Stimulated activated CD8-positive, alpha-beta memory T cell treated with anti-CD3 and anti-CD28 coated beads, Interleukin-4, amount 100 ng/mL, for 1 hour (primary cell): ENCODE measurements at places on chromosomes 3 and 15.

GRCh38 chr3:44227632-44228031 is 14.1 kb upstream of the TOPAZ1 start:
- DNase-seq: no peak

DNA sequence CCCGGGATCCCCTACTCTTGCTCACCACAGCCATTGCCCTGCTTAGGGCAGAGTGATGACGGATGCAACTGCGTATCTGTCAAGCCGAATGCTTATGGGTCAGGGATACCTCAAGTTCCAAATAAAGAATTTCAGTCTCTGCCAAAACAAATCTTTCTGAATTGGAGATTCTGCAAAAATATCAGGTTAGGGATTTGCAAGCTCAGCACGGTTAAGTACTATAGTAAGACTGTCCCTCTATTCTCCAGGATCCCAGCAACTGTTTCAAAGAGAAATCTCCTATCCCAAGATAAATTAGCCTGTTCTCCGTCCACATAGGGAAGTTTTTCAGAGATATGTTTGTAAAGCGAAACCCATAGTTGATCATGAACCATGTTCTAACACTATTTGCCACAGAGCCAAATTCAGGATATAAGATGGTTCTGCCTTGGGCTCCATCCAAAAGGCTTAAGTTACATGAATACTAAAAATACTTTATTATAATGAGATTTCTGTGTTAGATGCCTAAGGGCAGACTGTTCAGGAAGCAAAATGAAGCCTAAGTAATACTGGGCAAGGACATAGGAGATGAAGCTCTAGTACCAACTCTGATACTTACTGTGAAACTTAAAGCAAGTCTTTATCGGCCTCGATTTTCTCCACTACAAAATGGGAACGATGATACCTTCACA is 100.1 kb upstream of the LPP start:
- no peak for DNase-seq

DNA sequence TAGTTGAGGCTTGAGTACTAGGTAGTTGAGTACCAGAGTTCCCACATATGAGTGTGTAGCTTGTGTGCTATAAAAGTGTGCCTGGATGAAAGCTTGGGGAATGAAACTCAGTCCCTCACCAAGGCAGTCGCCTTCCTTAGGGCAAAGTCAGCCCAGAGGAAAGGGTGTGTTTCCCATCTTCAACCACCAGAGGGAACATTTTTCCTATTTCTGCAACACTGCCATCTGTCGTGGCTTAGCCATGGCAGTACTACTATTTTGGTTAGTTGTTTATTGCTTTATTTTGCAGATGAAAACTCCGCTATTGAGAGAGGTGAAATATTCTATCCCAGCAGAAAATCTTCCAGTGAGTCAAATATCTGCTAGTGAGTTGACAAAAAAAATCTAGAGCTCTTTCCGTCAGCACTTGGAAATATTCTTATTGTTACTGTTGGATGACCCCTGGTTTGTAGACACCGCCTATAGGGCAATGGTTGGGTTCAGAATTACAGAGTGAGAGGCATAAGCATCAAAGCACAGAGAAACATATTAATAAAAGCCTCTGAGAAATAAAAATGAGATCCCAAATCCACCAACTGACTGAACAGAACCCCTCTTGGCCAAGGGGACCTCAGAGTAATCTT is 239.9 kb downstream of the CPNE4 start:
- no peak for DNase-seq

DNA sequence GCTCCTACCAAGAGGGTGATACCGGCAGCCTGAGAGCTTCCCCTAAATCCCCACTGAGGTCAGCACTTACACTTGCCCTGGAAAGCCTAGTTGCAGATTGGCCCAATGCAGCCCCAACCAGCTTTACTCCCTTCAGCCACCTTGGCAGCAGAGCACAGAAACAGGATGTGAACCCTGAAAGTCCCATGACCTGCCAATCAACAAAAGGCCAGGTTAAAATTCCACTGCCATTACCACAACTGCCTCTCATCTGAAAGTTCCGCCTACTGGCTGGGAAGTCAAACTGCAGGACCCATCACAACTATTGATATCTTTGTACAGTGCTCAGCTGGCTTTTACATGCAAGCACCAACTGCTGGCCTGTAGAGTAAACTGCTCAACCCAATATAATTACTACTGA is 156.2 kb downstream of the ZMAT3 start:
- DNase-seq: no peak

- DNase-seq: no peak
These were observed 15.3 kb upstream of the XXYLT1 start for GRCh38 chr3:195286115-195286872.

- DNase-seq: no peak
These were observed 337.2 kb downstream of the SATB1 start for GRCh38 chr3:18087988-18088387.

GRCh38 chr3:67529337-67529736 is 125.1 kb downstream of the SUCLG2 start:
- DNase-seq: no peak

DNA sequence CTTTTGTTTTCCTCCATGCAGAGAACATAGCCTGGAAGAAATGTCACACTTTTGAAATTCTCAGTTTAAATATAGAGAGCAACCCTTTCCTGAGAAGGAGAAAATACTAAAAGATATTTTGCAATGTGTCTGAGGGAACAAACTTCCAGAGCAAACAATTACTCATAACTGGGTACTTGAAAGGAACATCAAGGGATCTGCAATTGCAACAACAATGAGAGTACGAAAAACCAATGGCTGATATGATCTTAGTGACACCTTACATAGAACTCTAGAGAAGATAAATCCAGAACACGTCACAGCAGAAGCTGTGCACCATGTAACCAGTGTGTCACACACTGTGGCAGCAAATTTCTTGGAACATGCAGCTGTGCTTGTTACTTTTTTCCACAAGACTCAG is 14.6 kb upstream of the ARPP21 start:
- no peak for DNase-seq

DNA sequence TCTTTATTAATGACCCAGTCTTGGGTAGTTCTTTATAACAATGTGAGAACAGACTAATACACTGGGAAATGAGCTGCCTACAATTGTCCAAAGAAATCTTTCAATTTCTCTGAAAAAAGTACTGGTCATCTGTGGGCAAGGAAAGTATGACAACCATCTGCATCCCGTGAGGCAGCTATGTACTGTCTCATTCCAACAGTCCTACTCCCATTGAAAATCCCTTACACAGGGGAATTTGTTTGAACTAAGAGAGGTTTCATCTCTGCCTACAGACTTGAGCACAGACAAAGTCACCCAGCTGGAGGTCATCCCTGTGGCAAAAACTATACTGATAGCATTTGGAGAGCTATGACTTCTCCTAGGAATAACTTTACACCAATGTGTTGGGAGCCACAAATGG is 27.1 kb downstream of the SHC4 start:
- no peak for DNase-seq

DNA sequence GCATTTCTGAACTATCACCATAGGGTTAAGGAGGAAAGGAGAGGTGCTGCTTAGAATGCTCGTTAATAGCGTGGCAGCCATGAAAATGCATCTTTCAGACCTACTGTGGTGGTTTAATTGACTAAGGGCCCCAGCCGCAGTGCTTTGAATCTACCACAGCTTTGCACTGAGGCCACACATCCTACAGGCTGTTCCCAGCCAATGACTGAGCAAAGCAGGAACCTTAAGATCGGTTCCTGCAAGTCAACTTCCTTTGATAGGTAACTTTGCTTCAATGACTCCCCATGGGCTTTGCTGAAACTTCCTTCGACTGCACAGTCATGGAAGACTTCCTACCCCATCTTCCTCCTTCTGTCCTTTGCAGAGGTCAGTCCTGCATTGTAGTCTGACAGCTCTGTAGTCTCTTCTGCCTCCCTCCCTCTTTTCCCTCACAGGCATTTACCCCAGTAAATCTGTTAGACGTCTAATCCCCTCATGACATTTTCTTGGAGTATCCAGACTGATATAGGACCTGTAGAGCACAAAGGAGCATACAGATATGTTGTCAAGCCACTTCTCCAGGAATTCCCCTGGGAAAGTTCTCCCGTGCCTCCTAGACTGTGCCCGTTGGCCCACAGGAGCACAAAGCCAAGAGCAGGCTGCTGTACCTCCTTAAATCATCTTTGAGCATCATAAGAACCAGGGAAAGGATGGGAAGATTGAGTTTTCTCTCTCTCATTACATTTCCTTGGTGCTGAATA is 2.6 kb upstream of the BCL2A1 start:
- DNase-seq: no peak

DNA sequence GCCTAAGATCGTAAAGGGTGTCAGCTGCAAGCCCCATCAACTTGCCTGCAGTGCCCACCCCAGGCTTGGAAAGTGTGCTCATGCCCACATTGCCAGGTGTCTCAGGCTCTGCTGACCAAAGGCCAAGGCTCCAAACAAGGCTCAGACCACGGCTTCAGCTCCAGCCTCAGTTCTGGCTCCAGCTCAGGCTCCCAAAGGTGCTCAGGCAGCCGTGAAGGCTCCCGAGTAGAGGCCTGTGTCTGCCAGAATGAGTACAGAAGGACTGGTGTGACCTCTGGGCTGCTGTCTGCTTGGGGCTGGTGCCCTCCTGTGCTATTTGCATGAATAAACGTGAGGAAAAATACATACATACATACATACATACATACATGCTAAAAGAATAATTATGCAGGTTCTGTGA is 27.9 kb upstream of the UACA start:
- no peak for DNase-seq

- no peak for DNase-seq
These were observed 35.0 kb upstream of the VGLL3 start for GRCh38 chr3:87025661-87026645.

DNA sequence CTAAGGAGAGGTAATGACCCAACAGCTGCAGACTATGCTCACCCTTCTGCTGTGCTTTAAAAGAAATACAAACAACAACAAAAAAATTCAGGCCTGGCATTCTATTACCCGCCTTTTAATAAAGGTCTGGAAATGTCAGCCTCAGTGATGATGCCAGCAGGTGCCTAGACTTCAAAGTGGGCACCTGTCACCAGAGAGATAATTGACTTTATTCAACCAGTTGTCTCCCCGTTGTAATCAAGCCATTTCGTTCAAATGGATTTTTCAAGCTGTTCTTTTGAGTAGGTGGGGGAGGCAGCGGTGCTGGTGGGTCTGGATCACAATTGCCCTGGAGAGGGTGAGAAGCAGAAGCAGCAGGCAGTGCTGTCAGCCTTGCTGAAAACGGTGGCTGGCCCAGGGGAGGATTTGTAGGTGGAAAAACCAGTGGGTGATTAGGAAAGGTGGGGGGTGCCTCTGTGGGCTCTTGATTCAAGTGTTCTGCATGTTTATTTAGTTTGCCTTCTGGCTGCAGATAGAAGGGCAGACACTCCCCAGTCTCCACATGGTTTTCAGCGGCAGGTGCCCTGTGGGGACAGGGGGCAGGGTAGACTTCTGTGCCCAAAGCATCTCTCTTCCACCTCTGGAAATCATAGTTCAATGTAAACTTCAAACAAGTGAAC is 300.2 kb upstream of the SLCO3A1 start:
- DNase-seq: no peak

- DNase-seq: no peak
These were observed 6.6 kb upstream of the MNS1 start for GRCh38 chr15:56471440-56472069.

DNA sequence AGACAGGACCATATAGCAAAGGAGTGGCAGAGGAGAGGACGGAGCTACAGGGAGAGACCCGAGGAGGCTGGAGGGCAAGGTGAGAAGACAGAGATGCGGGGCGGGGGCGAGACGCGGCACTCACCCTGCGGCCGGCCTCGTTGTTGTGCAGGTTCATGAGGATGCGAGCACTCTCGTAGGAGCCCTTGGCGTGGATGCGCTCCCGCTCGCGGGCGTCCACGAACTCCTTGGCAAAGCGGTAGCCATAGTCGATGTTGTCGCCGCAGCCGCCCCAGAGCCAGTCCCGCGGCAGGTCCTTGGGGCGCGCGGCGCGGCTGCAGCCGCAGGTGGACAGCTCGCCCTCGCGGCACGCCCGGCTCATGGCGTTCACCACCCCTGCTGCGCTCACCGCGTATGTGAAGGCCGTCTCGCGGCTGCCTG is 12.9 kb downstream of the WNT5A start:
- DNase-seq: no peak

GRCh38 chr3:195162033-195162669 is 108.8 kb downstream of the XXYLT1 start:
- DNase-seq: no peak

GRCh38 chr3:142947799-142948575 is 15.5 kb downstream of the PAQR9 start:
- no peak for DNase-seq

- DNase-seq: no peak
These were observed at the start of gene FSD2 for GRCh38 chr15:82805994-82806406. FSD2 (minus strand) TSS chr15:82806069; CDS start chr15:82787390, 18,679 bp downstream.

DNA sequence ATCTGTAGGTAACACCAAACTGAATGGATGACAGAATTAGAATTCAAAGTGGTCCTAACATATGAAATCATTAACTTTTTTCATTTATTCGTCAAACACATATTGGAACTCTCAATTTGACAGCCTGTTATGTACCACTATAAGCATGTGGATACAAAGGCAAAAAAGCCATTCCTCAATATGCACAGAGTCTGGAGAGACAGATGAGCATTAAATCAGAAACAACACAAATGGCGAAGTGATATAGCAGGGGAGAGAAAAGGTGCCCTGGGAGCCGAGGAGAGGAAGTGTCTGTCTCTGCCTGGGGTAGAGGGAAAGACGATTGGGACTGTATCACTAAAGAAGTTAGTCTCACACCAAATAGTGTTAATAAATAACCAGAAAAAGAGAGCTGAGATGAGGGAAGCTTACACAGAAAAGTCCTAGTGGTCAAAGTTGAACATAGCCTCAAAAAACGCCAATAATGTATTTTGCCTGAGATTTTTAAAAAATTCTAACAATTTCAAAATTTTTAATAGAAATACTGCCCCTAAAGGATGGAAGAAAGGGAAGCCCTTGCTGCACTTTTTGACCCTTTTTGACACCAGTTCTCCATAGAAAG is 417.5 kb downstream of the TUSC7 start:
- no peak for DNase-seq

GRCh38 chr3:123319760-123320159 is 118.0 kb downstream of the SEC22A start:
- no peak for DNase-seq

GRCh38 chr3:87044409-87044808 is 53.5 kb upstream of the VGLL3 start:
- no peak for DNase-seq

DNA sequence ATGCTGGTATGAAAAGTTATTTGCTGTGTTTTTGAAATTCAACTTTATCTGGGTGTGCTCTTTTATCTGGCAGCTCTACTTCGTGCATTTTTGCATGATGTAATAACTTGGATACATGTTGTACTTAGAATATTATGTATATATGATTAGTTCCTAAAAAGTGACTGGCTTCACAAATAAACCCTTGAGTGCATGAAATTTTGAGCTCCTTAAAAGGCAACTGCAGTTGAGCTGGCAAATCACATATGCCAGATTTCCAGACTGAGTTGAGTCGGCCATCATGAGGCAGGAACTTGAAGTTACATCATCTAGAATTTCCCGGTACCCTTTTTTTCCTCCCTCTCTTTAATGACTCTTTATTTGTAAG is 162.5 kb downstream of the FNDC3B start:
- DNase-seq: no peak

GRCh38 chr3:106144030-106144429 is 275.2 kb upstream of the CBLB start:
- DNase-seq: no peak
